NCI-H774 (cell line): ENCODE measurements at places on chromosomes 7 and 10.

DNA sequence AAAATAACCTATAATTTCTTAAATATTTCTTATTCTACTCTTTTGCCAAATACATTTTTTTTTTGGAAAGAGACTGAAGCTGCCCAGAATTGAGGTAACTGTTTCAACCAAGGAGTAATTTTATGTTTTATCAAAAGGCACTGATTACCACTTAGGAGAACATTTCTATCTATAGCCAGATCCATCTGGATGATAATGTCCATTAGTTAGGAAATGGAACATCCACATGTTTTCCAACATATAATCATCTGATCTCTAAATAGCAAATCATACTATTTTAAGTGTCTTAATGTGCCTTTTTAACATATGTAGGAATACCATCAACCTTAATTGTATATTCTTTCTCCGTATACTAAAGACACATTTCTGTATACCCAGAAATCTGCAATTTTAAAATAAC, 1068.9 kb downstream of the NXPH1 start:
- DNase-seq: no peak

DNA sequence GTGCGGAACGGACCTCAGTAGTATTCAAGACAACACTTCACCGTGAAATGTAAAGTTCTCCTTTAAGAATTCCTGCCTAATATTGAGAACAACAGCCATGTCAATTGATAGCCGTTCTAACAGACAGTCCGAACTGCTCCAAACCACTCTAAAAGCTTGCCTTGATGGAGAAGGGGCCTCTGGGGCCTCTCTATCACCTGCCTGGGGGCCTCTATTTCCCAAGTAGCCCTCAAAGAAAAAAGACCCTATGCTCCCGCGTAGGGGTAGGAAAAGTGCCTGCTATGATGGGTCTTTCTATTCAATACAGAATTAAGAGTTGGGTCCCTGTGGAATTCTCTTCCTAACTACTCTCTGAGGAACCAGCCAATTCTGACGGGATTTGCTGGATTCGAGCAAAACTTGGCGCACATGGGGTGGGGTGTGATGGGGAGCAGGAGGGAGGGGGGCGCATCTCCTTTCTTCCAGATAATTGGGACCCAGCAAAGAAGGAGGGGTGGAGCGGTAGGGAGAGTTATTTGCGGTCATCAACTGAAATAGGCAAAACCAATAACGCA, 8.3 kb upstream of the DLX6 start:
- DNase-seq: no peak

- no peak for DNase-seq
Measured at GRCh38 chr10:22615819-22616499, 98.4 kb downstream of the PIP4K2A start.

DNA sequence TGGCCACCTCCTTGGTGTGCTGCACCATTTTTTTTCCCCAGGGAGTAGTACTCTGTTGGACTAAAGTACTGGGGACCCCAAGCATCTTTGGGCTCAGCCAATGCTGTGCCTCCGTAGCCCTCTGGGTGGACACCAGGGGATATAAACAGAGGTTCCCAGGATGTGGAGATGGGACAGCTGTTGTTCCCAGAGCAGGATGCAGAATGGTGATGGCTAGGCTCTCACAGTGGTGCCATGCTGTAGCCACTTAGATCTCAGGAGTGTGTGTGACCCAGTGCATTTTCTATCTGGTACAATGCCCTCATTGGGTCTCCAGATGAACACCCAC, 50.9 kb upstream of the SCIN start:
- no peak for DNase-seq

DNA sequence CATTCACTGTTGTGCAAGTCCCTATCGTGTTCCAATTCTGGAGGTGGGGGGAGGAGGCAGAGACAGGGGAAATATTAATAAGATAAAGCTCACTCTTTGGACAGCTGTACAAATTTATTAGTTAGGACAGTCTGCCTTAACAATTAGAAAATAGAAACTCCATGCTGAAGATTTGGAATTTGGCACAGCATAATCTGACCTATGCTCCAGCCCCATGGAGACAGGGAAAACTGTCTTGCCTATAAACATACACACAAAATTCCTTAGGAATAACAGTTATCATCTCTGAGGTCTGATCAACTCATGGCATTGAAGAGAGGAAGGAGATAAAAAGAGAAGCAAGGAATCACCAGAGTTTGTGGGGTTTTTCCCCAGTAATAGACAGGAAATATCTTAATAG, 335.4 kb upstream of the MEOX2 start:
- DNase-seq: no peak

DNA sequence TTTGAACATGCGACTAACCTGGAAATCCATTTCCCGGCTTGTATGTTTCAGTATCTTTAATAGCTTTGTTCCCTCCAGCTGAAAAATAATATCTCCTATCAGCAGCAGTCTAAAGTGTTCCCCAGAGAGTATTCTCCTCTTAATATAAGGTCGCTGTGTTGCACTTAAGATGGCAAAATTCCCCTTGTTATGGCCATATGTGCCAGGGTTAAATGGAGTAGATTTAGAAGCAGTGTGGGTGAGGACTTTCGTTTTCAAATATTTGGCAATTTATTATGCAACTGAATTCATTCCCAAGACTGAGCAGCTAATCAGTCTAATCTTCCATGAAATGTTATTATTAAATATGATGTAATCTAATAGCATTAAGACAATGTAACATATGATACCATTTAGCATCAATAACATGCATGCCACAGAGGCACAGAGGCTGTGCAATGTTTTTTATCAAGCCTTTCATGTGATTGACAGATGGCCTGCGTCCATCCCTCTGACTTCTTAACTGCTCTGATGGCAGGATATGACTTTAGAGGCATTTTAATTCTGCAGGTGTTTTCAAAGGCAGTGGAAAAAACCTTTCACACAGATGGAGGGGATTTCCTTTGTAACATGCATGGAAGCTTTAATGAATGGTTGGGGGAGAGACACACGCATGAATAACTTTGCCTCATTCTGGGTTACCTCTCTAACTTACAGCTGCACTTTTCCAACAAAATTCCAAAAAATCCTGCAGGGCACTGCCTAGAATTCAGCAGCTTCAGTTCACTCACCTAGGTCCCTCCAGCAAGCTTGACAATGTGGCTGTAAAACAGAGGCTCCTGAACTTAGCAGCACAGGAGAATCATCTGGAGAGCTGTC, 55.1 kb upstream of the ZPBP start:
- no peak for DNase-seq

DNA sequence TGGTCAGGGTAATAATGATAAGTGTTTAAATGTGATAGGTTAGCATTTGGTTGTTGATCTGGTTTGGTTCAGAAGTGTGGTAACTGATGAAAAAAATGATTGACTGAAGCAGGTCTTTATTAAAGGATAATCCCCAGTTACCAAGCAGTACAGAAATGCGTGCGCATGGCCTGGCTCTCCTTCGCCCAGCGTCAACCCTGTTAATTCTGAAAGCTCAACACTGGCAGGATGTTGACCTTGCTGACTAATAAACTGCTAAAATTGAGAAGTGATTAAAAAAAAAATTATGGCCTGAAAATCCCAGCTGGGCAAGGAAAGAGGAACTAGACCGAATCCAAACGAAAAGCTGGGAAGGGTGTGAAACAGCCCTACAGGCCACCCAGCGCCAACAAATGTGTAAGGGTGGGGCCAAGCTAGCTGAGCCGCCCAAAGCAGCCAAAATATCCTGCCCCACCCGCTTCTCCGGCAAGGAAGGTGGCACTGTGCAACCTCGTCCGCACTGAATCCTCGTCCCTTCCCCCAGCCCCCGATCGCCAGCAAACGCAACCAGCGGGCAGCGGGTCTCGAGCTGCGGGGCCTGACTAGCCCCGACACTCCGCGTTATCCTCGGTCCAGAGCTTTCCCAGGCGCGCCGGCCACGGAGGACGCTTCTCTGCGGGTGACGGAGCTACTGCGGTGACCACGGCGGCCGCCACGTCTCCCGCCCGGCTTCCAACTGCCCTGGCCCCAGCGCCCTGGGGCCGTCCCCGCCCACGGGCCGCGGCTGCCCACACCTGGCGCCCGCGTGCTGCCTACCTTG, 561 bp downstream of the SHTN1 start:
- no peak for DNase-seq

DNA sequence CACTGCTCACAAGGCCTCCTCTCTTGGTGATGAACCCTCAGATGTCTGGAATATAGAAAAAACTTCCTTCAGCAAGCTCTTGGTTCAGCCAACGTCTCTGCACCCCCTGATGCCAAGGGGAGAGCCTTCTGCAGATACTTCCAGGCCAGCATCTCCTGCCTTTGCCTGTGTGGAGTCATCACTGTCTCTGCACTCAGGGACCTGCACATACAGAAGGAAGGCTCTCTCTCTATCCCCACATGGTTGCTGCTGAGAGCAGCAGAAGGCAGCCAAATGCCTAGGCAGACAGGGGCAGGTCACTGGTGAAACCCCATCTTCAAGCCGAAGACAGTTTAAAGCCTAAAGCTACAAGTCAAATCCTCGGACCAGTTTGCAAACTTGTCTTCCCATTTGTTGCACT, 137.6 kb downstream of the WDR11 start:
- no peak for DNase-seq
